ENCODE measurements at places on chromosomes 1 and 21.

- peak; percentile 97 for DNase-seq
These were observed 25.8 kb downstream of the OSBPL9 start for GRCh38 chr1:51642739-51643142.

- no peak for DNase-seq
These were observed 70.0 kb downstream of the LEPR start for GRCh38 chr1:65490231-65491009.

DNA sequence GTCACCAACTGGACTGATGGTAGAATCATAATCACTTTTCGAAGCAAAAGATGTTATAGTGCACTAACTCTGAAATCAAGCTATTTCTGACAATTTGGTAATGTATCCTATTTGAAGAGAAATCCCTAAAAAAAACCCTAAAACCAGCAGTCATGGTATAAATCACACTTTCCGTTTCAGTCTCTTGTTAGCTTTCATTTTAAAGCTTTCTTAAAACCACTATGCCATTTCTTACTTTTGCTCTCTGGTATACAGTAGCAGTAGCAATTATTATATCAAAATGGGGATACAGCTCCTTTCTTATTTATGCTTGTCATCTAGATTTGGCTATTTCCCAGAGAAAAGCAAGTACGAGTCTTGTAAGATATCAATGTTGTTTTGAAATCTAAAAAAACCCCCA is 323.3 kb downstream of the KCTD3 start:
- no peak for DNase-seq

- DNase-seq = peak; percentile 83
These were observed 109.8 kb downstream of the PATJ start for GRCh38 chr1:61851849-61852669.

DNA sequence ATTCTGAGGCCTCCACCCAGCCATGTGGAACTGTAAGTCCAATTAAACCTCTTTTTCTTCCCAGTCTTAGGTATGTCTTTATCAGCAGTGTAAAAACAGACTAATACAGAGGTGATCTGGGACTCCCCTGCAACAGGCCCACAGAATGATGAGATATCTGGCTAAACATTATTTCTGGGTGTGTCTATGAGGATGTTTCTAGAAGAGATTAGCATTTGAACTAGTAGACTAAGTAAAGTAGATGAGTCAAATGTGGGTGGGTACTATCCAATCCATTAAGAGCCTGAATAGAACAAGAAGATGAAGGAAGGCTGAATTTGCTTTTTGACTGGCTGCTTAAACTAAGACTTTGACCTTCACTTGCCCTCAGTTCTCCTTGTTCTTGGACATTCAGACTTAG is 396.5 kb upstream of the LRRC7 start:
- peak; percentile 13 for DNase-seq

GRCh38 chr1:67133177-67133576 is 1.6 kb downstream of the C1orf141 start:
- no peak for DNase-seq

DNA sequence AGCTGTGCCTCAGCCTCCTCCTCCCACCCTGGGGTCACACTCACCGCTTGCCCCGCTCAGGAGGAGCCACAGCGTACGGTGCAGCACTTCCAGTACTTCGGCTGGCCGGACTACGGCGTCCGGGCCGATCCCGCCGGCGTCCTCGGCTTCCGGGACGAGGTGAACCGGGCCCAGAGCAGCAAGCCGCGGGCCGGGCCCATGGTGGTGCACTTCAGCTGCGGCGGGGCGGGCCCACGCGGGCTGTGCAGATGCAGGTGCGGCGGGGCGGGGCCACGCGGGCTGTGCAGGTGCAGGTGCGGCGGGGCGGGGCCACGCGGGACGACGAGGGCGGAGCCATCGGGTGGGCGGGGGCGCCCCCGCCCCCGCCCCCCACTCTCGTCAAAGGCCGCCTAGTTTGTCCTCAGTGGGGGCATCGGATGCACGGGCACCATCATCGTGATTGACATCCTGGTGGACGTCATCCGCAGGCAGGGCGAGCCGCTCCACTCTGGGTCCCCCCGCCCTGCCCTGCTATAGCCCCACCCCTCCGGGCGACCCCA is 5.5 kb downstream of the RNF223 start:
- DNase-seq = no peak

DNA sequence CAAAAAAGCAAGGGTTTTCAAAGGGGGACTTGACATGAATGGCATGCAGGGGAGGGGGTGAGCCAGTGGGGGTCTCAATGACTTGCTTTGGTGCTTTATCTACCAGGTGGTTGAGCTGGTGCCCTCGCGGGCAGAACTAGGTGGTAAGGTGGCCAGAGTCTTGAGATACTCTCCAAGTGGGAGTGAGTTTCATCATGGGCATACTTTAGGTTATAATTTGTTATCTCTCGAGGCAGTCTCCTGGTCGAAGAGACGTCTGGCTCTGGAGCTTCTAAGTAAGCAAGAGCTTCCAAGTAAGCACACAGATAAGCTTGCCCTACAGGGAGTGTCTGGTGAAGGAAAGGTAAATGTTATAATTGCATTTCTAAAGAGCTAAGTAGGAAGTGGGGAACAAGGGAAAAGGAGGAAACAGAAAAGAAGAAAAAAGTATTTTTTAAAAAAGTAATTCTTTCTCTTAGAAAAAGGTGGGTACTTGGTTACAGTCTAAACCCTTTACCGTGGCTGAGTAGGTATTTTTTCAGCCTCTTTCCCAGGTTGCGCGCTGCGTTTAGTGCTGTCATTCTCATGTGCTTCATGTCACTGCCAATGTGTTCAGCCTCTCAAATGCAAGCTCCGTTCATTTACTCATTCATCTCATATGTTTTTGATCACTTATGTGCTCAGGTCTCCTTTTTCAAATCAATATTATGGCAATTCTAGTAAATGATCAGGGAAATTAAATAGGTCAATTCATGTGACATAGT is 31.6 kb upstream of the DNAJC6 start:
- no peak for DNase-seq

DNA sequence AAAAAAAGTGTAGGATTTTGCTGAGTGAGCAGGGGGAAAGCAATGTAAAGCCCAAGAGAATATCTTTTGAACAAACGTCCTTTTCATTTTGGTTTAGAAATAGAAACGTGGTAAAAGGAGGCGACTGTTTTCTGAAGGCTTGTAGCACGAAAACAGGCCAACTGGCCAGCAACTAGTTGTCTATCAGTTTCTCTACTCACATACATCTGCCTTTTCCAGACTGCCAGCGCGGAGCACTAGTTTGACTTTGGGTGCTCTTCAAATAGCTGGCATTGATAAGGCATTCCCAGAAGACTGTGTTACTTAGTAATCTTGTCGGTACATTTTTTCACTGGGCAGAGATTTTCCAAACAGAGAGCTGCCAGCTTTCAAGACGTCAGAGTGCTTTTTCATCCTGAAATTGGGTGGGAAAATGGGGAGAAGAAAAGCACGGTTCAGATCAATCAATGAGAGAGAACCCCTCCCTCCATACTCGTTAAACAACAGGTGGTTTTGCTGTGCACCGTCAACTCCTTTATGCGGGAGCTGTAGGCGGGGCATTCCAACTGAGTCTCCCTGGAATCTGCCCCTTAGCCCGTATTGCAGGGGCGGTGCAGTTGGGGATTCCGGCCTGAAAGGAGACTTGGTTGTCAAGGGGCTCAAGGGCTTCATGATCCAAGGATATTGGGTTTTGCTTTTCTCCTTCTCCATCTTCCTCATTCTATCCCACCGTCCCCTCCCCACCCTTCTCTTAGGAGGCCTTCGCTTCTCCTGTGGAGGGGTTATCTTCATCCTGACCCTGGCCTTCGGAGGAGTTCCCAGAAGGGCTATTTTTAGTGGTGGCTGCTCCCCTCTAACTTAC is 884 bp upstream of the LRRC8C start:
- DNase-seq = no peak

- DNase-seq = peak; percentile 54
These were observed 23.8 kb upstream of the KCNA10 start for GRCh38 chr1:110542725-110543124.
